Gastroesophageal sphincter (tissue), 4 donors: ENCODE measurements at places on chromosomes 1 and 21. TPM values are rescaled to one million over a fixed set of nuclear protein-coding genes. Genes with fewer than 3 reads are reported as not detected.

The BSND gene
- not detected for total RNA-seq

The NBPF6 gene
- total RNA-seq: not detected

The FASLG gene
- not detected for total RNA-seq

The SLC35F3 gene
- 0.16 TPM for total RNA-seq

The SHISAL2A gene
- not detected for total RNA-seq

The MAP10 gene
- 2.0 TPM for total RNA-seq

The CSMD2 gene
- total RNA-seq: 0.22 TPM

The OR2AK2 gene
- not detected for total RNA-seq

The IFNAR2 gene
- total RNA-seq: 14.6 TPM

The RIMS3 gene
- total RNA-seq: 23.6 TPM

The CLIC6 gene
- 4.6 TPM for total RNA-seq

The TCEA3 gene
- total RNA-seq: 25.6 TPM

The RPTN gene
- not detected for total RNA-seq

The HAPLN2 gene
- total RNA-seq: 0.77 TPM

The GBP4 gene
- 5.6 TPM for total RNA-seq

The CLDN8 gene
- total RNA-seq: not detected

The G0S2 gene
- total RNA-seq: 95.2 TPM

The LCE1C gene
- total RNA-seq: not detected

The PGLYRP3 gene
- total RNA-seq: not detected

The ACTA1 gene
- 0.27 TPM for total RNA-seq

The LIPI gene
- total RNA-seq: not detected

The ACOT11 gene
- total RNA-seq: 40.5 TPM

The LCE3C gene
- not detected for total RNA-seq

The RO60 gene
- 148 TPM for total RNA-seq

The SLC25A33 gene
- total RNA-seq: 11.4 TPM
